HepG2 (cell line): ENCODE measurements at places on chromosomes 5 and 9.

DNA sequence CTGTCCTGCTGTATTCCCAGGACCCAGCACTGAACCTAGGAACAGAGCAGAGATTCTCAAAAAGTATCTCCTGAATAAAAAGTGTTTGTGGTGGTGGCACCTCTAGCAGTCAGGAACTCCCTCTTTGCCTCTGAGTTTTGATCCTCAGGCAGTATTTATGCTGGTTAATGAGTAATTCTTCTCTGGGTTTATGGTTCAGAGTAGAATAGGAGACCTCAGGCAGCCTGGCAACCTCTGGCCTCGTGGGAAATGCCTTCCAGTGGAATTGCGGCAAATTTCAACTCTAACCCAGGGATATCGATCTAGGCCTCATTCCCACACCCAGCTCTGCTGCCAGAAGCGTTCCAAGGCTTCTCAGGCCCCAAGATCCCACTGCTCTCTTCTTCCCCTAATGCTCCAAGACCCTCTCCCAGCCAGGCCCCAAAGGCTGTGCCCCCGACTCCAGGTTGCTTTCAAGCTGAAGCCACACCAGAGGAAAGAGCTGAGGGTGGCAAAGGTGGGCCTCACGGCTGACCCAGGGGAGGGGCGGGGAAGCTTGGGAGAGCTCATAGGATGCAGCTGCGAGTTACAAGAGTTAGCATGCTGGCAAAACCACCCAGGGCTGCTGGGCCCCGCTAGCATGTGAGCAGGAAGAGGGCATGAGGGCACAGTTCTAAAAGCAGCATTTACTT lies 10.9 kb upstream of the HDHD3 start:
- peak; percentile 91 for DNase-seq

DNA sequence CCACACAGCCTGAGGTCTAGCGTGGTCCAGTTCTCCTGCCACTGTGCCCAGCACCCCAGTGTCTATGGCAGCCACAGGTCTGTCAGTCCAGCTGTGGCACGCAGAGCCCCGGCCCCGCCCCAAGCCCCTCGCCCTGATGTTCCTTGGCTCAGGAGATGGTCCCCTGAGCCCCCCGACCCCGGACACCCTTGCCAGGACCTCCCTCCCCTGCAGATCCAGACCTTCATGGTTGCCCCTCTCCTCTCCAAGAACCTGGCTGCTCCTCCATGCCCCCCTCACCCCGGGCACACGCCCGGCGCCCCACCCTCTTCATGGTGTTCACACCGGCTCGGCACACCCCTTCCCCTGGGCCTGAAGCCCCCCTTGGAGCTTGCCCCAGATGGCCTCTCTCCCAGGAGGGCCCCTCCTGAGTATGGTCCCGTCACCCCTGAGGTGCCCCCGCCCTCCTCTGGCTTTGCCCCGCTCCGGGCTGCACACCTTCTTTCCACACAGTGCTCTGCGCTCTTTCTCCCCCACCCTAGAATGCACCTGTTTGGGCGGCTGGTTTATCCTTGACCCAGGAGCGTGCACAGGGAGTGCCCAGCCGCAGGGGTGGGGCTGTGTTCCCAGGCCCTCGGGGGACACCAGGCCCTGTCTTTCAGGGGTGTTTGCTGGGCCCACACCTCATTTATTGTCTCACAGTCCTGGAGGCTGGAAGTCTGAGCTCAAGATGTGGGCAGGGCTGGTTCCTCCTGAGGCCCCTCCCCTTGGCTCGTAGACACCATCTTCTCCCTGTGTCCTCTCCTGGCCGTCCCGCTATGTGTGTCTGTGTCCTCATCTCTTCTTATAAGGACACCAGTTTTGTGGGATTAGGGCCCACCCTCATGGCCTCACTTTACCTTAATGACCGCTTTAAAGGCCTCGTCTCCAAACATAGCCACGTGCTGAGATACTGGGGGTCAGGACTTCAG lies 37.6 kb downstream of the KCNT1 start:
- DNase-seq, result no peak

DNA sequence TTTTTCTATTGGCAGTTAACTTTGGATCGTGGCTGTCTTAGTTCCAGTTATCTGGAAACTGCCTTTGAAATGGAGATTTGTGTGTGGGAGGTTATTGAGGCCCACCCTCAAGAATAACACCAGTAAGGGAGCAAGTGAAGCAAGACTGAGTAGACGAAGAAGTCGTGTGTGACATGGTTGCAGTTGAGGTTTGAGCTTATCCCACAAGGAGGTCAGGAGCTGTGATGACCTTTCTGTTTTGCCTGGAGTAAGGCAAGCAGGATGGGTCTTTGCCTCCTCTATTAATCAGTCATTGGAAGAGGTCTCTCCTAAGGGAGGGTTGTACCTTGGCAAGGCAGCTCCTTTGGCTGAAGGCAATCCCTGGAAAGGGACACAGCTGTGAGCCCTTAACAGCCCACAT lies 49.6 kb upstream of the CTXN3 start:
- DNase-seq, result no peak

- no peak for DNase-seq
Measured at GRCh38 chr5:30475429-30475828, 718.1 kb upstream of the CDH6 start.

DNA sequence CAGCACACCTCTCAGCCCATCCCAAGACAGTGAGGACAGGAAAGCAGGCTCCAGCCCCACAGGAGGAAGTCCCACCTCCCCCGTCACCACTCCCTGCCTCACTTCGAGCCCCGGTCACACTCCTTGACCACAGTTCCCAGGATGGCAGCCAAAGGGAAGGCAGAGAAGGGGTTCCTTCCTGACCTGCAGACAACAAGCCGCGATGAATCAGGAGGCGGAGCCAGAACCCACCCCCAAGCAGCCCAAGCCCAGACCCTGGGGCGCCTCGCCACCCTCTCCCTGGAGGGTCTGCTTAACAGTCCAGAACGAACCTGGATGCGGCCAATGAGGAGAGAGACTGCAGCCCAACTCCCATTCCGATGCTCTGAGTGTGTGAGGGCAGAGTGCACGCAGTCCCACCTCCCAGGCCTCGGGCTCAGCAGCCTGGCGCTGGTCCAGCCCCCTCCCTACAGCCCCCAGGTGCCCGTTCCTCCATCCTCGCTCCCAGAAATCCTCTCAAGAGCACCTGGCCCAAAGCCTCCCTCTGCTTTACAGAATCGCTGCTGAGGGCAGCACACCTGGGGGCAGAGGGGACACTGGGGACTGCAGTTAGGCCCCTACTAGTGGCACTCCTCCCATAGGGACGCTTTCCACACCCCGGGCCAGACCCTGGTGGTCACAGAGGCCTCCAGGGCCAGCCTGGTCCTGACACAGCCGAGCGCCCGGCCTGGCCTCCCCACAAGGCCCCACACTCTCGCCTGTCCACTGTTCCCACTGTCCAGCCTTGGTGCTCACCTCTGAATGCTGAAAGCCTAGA lies 69.6 kb upstream of the LRRTM2 start:
- DNase-seq, result no peak

- DNase-seq, result peak; percentile 70
Measured at GRCh38 chr5:97297063-97297703, 114.1 kb upstream of the RIOK2 start.

GRCh38 chr5:1056611-1057484 lies 48.2 kb downstream of the NKD2 start:
- no peak for DNase-seq
